ENCODE measurements at places on chromosomes 2 and 18.

GRCh38 chr2:170005702-170006101, 172.2 kb upstream of the MYO3B start:
- DNase-seq = no peak

- no peak for DNase-seq
These were observed 112.0 kb upstream of the CD226 start for GRCh38 chr18:70059684-70060083.

DNA sequence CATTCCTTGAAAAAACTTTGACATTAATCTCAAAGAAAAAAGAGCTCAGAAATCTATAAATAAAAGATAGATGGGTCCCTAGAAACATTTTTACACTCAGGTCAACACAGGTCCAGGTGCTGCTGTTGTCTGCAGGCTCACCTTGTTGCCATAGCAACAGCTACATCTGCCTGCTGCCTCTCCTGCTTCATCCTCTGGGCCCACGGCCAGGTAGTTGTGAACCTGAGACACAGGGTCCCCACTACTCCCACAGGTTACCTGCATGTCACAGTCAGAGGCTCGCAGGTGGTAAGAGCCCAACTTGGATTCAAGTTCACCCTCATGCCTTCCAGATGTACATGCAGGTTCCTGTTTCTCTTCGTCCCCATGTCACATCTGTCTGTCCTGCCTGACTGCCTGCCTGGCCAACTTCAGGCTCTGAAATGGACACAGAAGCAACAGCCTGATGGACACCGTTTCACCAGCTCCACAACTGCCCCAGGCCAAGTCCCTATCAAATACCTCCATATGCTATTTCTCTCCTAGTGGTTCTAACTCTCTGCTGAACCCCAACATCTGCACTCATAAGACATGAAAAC, 88.3 kb upstream of the SALL3 start:
- DNase-seq = no peak

- DNase-seq = no peak
These were observed 16.9 kb downstream of the CXCR4 start for GRCh38 chr2:136101042-136101441.

DNA sequence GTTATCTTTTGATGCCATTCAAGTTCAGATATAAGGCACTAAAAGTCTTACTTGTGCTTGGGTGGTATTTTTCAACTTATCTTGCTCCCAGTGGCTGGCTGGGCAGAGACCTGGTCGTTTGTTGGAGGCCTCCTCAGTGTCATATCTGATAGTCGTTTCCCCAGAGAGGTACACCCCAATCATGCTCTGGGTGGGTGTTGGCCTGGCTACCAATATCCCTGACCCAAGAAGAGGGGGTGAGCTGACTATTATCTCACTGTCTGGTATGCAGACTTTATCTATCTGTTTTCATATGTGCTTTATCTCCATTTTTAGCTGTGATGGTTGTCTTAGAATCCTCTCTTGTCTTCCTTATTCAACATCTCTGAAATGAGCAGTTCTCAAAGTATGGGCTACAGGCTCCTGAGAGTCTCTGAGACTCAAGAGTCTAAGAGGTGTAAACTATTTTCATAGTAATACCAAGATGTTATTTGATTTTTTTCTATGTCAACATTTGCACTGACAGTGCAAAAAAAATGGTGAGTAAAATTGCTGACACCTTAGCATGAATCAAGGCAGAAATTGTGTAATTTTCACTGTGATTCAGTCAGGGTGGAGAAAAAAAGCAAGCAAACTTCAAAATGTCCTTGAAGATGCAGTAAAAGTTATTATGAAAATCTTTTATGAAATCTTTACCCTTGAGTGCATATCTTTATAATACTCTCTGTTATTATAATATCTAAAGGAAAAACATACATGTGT, 12.3 kb upstream of the PLEK start:
- no peak for DNase-seq

DNA sequence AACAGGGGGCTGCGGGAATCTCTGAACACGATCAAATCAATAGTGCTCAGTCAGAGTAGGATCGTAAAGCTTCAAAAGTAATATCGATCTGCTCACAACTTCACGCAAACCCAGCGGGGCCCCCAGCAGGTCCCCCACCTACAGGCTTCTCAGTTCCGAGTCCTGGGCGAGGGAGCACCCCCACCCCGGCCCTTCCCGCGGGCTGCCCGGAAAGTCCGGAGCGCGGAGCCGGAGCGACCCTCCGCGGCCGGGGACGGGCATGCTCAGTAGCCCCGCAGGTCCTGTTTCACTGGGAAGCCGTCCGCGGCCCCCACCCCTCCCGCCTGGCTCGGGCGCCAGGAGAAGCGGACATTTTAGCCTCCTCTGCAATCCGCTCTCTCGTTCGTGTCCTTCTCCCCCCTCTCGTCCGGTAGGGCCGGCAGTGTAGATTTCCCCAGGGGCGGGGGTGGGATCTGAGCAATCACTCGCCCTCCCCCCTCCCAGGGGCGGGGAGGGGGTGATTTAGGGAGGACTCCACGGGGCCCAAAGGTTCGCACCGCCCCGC, 3.3 kb upstream of the SPRED2 start:
- peak; percentile 43 for DNase-seq

DNA sequence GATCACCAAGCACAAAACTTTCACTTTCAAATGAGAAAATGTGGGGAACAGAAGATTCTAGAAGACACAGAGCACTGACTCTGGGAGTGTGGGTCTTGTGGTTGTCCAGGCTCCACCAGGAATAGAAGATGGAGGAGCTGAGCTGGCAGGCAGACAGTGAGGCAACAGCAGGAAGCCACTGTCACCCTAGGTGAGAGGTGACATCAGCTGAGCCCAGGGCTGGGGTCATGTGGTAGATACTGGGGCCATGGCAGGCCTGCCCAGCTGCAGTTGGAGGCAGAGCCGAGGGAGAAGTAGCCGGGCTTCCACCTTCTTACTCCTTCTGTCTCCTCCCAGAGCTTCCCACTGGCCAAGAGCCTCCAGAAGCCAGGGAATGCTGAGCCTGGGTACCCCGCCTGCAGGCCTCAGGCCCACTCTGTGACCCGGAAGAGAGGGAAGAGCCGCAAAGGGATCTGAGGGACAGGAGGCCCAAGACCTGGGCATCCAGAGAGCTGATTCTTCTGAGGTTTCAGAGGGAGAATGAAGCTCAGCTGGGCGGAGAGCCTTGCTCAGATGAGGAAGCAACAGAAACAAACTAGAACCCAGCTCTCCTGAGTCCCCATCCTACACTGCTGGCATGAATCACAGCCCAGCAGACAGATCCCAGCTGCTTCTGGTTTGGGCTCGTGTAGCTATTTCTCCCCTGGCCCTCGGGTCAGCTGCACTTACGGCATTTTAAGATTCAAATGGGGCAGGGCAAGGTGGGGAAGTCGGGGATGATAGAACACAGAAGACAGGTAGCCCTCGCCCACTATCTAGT, 39.8 kb upstream of the ASAP2 start:
- no peak for DNase-seq

- DNase-seq = no peak
These were observed 1337.2 kb upstream of the NXPH2 start for GRCh38 chr2:140117386-140117785.

GRCh38 chr2:86298411-86299390, 38.7 kb downstream of the REEP1 start:
- no peak for DNase-seq

- no peak for DNase-seq
These were observed 32.2 kb upstream of the REL start for GRCh38 chr2:60849187-60849586.

GRCh38 chr2:13522096-13522495, 805.4 kb downstream of the TRIB2 start:
- no peak for DNase-seq

- peak; percentile 58 for DNase-seq
These were observed 571 bp downstream of the EEF1B2 start for GRCh38 chr2:206160125-206160806.

- DNase-seq = no peak
These were observed 33.9 kb downstream of the SNORC start for GRCh38 chr2:232903989-232904388.

DNA sequence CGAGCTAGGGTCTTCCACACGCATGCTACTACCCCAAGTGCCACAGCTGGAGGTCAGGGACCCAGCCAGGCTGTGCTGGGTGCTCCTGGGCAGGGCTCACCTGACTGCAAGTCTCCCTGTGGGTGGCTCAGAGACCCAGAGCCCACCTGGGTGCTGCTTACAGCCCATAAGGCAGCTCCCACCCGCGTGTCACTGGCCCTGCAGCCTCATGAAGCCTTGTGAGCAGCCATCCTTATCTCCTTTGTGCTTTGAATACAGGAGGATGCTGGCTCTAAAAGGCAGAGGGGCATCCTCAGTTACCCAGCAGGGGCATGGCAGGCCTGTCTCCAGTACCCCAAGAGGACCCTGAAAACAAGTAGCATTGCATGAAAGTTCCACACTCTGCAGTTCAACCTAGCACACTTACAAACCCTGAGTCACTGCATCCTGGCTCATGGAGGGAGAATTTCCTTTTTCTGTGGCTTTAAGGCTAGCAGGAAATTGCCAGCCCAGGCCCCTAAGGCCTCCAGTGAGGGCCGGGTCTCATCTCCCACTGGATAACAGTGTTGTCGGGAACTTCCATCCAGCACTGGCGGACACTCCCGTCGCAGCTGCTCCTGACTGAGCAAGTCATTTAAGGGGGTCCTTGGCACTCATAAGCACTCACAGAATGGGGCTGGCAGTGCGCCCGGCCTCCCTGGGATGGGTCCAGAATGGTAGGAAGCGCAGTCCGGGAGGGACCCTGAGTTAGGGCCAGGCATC, 137.1 kb downstream of the RPIA start:
- DNase-seq = no peak

GRCh38 chr2:237791977-237792727, 6.4 kb upstream of the RBM44 start:
- no peak for DNase-seq

DNA sequence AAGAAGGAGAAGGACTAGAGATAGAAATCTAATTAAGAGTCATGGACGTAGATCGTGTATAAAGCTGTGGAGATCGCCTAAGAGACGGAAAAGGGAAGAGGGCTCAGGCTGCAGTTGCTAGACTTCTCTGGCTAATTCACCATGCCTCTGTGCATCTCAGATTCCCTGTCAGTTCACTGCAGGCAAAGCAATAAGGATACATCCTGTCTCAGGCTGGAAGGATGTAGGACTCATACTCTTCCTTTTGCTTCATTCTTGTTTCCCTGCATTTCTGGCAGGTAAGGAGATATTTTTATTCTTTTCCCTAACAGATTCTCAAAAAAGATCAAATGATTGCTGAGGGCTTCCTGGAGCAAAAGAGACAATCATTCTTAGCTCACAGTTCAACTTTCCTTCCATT, 112.5 kb downstream of the AP1S3 start:
- no peak for DNase-seq

DNA sequence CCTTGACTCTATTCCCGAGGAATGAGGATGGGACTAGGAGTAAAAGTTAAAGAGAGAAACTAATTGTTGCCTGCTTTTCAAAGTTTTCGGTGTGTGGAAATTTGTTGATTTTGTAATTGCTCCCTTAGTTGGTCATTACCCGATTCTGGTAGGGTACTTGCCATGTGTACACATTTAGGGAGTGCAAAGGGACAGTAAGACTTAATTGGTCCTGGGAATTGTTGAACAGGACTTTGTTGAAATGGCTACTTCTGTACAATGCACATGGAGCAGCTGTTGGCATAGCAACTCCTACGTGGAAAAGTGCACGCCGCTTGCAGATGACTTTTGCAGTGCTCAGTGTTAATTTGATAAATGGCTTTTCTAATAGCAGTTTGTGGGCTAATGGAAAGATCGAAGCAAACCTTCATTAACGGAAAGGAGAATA, 22.9 kb downstream of the EPAS1 start:
- no peak for DNase-seq

GRCh38 chr18:38305961-38306360, 740.4 kb upstream of the CELF4 start:
- no peak for DNase-seq

DNA sequence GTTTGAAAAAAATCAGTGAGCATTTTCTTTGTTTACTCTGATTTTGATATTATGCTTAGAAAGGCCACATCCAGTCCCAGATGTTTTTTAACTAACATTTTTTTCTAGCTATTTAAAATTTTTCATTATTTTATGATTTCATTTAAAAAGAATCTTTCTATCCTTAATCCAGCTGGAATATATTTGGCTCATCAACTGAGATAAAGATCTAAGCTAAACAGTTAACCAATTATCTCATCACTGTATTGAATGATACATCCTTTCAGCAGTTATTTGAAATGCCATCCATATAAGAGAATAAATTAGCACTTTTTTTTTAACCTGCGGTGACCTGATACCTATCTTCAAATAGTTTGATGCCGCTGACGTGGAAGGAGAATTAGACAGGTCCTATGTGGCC, 245.5 kb upstream of the COPS8 start:
- no peak for DNase-seq

GRCh38 chr18:6537475-6537874, 122.8 kb upstream of the L3MBTL4 start:
- DNase-seq = no peak

DNA sequence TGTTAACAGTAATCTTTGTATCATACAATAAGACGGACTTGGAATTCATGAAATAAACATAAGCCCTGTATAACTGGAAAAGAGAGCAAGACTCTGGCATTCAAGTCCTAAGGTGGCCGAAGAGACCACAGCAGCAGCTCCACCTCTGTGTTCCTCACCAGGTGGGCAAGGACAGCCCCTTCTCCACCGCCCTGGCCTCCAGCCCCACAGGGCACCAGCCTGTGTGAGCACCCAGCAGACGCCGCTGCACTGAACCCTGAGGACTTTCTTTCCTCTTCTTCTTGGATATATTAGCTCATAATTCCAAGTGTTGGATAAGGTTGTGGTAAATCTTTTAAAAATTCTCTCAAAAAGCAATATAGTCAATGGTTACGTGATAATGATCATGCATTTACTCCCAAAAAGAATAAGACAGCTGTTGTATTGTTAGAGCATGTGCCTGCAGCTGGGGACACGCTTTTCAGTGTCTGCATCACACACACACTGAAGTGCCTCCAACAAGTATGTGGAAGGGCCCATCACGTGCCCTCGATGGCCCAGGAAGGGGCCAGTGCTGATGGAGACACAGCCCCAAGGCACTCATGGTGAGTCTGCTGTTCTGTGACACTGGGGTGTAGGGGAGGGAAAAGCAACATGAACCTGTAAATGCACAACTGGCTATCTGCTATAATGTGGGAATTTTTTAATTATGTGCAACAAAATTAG, 26.8 kb downstream of the FAM178B start:
- no peak for DNase-seq

DNA sequence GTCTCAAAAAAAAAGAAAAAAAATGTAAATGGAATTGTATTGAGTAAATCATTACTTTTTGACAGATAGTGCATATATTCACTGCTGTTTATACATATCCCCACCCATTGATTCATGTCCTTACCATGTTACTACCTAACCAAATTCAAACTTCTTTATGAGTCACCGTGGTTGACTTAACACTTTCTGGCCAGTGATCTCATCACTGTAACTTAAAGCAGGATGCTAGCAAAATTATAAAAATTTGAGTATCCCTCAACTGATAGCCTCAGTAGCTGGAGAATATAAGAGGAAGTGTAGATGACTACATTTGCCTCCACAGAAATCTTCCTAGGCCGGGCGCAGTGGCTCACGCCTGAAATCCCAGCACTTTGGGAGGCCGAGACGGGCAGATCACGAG, 13.4 kb downstream of the CNOT9 start:
- no peak for DNase-seq
